ENCODE measurements at places on chromosomes 12 and 14. TPM values are rescaled to one million over a fixed set of nuclear protein-coding genes. Genes with fewer than 3 reads are reported as not detected.

The GPHB5 gene
- total RNA-seq = not detected

The MMAB gene
- total RNA-seq = 18.3 TPM

The CD69 gene
- 8.4 TPM for total RNA-seq

The GUCY2C gene
- not detected for total RNA-seq

The KSR2 gene
- under 0.01 TPM for total RNA-seq

Data from skeletal muscle tissue (tissue), 5 donors.